NCI-H1092 treated with DMSO at 0.1 percent for 48 hours (cell line): ENCODE measurements at places on chromosomes 5 and 9.

GRCh38 chr5:145981589-145982571, 45.5 kb downstream of the SH3RF2 start:
- no peak for DNase-seq

- no peak for DNase-seq
Measured at GRCh38 chr5:175826980-175827379, 44.4 kb upstream of the CPLX2 start.

DNA sequence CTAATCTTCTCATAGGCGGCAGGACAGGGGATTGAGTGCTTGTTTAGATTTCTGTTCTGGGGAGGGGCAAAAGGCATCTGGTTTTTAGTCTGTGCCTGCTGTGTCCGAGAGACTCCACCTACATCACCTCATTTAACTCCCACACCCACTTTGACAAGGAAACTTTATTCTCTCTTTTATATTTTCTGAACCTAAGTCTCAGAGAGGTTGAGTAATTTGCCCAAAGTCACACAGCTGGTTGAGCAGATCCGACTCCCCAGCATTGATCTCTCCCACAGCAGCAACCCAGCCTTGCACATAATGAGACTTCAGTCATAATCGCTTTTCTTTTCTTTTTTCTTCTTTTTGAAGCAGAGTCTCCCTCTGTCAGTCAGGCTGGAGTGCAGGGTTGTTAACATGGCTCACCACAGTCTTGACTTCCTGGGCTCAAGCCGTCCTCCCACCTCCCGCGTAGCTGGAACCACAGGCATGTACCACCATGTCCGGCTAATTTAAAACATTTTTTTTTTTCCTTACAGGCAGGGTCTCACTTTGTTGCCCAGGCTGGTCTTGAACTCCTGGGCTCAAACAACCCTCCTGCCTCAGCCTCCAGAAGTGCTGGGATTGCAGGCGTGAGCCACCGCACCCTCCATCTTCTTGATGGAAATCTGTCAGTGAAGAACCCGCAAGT, 36.5 kb upstream of the ANKRD33B start:
- DNase-seq: no peak

DNA sequence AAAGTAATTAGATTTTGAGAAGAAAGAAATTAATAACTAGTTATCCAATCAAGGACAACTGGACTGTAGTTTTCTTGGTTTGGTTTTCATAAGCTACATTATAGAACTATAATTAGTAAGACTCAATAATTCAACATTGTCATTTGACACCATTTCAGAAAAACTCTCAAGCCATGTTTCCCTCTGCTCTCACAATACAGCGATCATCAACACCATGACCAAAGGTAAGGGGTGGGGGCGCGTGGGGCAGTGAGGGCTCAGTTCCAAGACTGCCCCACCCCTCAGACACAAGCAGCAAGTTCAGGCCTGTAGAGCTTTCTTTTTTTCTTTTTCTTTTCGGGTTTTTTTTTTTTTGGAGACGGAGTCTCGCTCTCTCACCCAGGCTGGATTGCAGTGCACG, 6.4 kb downstream of the CMBL start:
- peak; percentile 53 for DNase-seq

- DNase-seq: no peak
Measured at GRCh38 chr9:7094576-7094975, 336.8 kb downstream of the KDM4C start.

DNA sequence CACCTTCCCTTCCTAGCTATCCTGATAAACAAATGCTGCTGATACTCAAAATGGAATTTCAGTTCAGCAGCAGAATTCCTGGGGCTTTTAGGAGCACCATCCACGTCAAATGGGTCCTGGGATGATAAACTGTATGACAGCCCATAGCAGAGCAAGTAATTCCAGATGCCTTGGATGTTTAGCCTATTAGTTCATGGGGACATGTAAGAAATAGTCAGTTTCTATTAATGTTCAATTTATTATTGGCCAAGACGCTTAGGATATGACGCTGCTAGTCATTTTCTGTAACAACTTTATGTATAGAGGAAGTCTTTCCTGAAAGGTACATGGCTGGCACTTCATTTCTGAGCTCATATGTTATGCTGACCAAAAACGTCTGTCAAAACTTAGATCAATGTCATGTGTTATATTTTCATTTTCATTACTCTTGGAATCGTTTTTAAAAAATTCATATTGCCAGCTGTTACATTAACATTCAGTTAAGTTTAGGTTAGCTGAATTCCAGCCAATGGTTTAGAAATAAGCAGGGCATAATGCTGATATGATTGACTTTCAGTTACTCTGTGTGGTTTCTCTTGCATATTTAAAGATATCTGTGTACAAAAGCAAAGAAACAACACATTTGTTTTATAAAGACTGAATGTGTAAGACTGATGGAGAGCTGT, 243.8 kb downstream of the CSNK1G3 start:
- DNase-seq: no peak

DNA sequence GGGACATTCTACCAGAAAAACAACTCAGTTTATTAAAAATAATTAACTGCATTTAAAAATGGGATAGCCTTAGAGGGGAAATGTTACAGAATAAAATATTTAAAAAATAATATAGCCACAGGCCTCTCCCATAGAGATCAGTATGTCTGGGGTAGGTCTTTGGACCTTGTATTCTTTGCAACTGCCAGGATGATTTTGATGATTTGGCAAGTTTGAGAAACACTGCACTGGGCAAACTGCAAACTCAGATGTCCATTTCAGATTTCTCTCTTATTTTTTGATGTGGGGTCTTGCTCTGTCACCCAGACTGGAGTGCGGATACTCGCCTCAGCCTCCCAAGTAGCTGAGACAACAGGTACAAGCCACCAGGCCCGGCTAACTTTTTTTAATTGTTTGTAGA, 24.9 kb upstream of the CCNO start:
- DNase-seq: no peak

GRCh38 chr9:74078647-74079046, 418.5 kb upstream of the RORB start:
- no peak for DNase-seq

DNA sequence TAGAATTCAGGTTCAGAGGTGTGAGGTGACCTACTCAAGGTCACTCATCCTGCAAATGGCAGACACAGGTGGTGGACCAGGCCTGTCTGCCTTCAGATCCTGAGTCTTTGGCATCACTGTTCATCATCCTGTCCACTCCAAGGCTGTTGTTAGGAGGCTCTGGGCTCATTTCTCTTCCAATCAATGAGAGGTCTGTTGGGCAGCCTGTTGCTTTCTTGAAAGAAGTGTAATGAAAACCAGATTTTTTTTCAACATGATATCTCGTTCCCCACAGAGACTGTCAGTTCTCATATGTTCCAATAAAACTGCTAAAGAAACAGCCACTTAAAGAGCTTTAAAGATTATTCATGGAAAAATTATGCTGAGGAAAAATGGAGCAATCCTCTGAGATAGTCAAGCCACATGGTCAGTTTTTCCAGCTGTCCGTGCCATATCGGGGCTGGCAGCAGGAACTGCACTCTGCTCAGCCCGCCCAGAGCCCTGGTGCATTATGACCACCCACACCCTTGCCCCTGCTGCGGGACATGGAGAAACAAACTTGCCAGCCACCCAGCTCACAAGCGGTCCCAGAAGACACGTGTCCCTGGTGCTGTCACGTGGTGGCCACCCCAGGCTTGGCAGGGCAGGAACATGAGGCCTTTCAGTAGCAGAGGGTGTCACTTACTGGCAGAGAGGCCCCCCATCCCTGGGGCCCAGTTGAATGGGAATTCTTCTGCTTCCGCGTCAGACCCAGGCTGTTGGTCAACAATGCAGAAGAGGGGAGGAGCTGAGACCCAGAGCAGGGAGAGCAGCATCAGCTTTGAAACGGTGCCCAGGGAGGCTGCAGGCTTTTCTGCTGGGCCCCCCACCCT, 63.7 kb upstream of the ANGPTL2 start:
- no peak for DNase-seq

DNA sequence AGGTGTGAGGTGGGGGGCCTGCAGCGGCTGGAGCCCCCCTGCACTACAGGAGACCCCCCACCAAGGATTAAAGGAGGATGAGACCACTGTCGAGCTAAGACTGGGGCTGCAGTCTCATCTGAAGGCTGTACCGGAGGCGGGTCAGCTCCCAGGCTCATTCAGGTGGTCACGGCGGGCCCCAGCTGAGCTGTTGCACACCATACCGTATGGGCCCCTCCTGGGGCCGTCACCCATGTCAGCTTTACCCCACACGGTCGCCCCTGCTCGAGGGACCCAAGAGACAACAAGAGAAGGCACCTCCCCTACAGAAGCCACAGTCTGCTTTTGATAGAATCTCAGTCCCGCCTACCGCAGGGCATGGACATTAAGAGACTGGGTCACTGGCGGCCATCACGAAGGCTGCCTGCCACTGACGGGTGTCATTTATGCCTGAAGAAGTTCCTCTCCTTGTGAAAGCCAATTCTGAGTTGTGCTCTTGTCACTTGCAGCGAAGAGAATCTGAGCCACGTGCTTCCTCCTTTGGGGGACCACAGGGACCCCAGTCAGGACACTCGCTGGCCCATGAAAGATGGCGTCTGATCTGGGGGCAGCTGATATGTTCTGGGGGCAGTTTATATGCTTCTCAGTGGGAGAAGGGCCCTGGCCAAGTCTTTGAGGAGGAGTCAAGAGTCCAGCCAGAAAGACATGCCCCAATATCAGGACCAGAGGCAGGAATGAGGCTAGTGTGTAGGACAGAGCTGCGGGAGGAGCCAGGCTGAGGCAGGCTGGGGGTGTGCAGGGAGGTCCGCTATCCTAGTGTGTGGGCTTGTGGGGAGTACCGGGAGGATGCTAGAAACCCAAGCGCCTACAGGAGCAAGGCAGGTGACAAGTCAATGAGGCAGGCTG, 102.4 kb downstream of the ZNF354C start:
- DNase-seq: no peak
